CD8-positive, alpha-beta T cell (primary cell): ENCODE measurements at places on chromosomes 1 and 21.

- no peak for DNase-seq
Observed at GRCh38 chr1:202113690-202114300, 8.9 kb upstream of the GPR37L1 start.

- DNase-seq = no peak
Observed at GRCh38 chr1:154263465-154264332, 8.7 kb upstream of the HAX1 start.

DNA sequence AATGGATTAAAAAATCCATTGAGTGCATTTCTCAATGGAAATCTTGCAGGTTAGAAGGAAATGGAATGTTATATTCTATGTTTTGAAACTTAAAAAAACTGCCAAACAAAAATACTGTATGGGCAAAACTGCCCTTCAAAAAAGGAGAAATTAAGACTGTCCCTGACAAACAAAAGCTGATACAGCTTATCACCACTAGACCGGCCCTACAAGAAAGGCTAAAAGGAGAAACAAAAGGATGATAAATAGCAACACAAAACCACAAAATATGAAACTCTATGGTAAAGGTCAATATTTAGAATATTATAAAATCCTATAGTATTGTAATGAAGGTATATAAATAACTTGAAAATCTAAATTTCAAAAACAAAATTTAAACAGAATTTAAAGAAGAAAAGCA is 60.0 kb downstream of the SLC25A24 start:
- no peak for DNase-seq

DNA sequence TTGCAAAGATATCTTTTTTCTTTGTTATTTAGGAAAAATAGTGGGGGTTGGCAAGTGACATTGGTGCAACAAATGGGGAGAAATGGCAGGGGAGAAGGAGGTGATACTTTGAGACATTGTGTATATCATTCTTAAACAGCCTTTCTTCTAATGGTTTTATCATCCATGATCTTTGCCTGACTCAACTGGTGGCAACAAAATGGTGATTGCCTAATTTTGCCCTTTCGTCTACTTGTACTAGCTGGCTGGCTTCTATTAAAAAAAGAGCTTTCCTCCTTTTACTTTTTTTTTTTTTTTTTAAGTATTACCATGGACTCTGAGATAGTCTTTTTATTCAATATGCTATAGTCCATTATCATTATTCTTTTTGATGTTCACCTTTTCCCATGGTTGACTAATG is 27.7 kb downstream of the DESI2 start:
- DNase-seq = no peak

DNA sequence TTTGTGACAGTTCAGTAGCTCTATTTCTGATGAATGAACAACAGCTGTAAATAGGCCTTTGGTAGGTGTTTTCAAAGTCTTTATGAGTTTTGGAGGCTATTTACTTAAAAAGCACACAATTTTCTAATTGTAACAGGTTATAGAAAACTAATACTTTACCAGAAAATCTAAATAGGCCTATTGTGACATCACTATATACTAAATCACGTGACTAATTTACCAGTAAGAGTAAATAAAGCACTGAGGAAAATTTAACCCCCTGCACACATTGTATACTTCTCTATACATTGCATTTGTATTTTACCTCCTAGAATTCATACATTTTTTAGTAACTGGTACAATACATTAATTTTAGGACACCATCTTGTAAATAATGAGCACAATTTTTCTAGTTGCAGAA is 15.0 kb downstream of the KRTAP26-1 start:
- DNase-seq = no peak

GRCh38 chr1:204338360-204338759 is 21.4 kb downstream of the PLEKHA6 start:
- no peak for DNase-seq
